Dermis microvascular lymphatic vessel endothelial cell (primary cell): ENCODE measurements at places on chromosomes 4 and X. TPM values are rescaled to one million over a fixed set of nuclear protein-coding genes. Genes with fewer than 3 reads are reported as not detected.

- no peak for DNase-seq
These were observed 10.9 kb upstream of the MAN2B2 start for GRCh38 chr4:6563935-6564645.

GRCh38 chr4:117550085-117550484 lies 464.7 kb upstream of the TRAM1L1 start:
- DNase-seq: no peak

- DNase-seq: no peak
These were observed at the start of gene ZFX for GRCh38 chrX:24149351-24150050. Gene ZFX (plus strand): TSS chrX:24149729. CDS start chrX:24172743, 23,014 bp downstream.

- DNase-seq: no peak
These were observed 2747.1 kb downstream of the PCDH7 start for GRCh38 chr4:33467291-33467690.

DNA sequence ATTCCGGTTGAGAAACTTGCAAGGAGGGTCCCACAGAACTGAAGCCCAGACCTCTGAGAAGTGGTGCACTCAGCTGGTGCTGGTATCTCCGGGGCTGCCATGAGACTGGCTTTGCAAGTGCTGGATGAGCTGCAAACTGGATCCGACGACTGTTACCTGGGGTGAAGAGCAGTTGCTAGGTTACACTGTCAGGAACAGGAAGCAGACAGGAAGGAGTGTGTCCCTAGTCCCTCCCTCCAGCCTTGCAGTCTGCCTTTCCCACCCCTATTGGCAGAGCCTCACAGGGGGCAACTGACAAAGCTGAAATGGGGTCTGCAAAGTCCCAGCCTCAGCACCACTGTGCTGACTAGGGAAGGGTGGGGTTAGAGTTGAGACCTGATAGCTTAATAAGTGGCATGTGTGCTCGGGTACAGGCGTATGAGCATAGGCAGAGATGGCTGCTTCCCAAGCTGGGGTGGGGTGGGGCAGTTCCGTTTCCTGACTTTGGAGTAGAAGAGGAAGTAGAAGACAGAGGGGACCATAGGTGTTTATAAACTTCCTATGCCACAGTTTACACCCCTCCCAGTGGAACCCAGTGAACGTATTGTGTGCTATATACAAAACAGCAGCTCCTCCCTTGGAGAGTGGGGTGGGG lies 18.0 kb downstream of the PPEF1 start:
- DNase-seq: peak; percentile 52

DNA sequence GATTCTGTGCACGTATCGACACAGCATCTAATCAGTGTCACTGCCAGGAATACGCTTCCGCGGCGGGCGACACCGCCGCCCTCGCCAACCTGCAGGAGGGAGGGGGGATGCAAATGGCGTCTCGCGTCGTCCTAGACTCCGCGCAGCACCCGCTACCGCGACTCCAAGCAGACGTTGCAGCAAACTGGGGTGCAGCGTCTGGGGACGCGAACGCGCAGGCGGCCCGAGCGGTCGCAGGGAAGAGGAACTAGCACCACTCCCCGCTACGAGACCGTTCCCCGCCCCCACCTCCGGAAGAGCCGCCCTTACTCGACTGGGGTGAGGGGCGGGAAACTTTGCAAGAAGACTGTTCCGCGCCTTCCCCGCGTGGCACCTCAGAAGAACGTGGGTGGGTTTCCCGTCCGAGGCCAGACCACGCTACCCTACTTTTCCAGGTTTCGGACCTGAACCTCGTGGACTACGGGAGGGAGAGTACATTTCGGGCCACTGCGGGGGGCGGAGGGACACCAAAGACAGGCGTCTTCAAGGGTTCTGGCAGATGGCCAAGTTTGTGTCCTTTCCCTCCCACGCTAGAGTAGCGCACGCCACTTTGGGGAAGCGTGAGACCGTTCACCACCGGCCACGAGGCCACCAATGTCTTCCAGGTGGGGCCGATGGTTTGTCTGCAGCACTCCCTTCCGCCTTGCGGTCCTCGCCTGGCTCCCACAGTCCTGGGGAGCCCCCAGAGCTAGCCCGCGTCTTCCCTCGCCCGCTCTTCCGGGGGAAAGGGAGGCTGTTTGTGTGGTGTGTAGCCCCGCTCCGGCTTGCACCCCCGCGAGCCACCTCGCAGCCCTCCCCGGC lies 78.0 kb upstream of the BCOR start:
- no peak for DNase-seq

- DNase-seq: no peak
These were observed 183.4 kb downstream of the CBR4 start for GRCh38 chr4:168826620-168827019.

GRCh38 chr4:37268319-37268718 lies 23.8 kb downstream of the NWD2 start:
- DNase-seq: no peak

GRCh38 chr4:675980-676870 lies 1.9 kb downstream of the MYL5 start:
- no peak for DNase-seq

DNA sequence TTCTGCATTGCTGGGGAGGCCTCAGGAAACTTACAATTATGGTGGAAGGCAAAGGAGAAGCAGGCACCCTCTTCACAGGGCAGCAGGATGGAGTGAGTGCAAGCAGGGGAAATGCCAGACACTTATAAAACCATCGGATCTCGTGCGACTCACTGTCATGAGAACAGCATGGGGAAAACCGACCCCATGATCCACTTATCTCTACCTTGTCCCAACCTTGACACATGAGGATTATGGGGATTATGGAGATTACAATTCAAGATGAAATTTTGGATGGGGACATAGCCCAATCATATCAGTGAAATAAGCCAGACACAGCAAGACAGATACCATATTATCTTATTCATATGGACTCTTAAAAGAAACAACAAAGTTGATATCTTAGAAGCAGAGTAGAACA lies 134.9 kb downstream of the C4orf33 start:
- DNase-seq: no peak

DNA sequence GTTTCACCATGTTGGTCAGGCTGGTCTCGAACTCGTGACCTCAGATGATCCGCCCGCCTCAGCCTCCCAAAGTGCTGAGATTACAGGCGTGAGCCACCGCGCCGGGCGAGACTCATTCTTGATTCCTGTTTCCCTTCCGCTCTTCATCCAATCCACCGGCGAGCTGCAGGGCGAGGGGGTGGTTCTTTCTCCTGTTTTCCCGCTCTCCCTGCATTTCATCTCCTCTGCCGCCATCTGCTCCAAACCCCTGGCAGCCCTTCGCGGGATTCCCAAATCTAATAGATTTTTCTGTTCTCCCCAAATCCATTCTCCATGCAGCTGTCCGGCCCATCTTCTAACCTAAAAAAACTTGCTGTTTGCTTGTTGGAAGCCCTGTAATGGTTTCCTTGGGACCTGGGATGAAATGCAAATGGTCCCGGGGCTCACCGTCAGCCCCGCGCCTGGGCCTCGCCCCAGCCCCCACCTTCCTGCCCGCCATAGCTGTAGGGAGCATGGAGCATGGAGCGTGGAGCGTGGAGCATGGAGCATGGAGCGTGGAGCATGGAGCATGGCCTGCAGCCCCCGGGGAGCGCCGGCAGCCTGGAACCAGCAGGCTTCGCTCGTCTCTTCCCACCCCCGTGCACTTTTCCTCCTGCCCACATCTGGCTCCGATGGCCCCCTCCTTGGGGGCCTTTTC lies 1.1 kb downstream of the ZFP42 start:
- DNase-seq: no peak

DNA sequence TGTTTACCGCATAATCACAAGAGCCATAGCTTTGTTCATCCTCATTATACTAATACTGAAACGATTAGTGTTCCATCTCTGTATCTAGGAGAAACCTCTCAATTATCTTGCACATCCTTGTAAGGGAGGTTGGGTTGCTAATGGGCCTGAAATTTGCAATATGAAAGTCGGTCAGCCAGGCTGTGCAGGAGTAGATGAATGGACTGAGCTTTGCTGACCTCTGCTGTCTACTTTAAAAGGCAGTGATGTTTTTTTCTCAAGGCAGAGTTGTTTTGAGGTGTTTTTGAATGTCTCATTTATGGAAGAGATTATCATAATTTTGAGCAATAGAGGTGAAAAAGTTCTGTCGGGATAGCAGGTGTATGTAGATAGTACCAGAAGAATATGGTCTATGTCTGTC lies 47.9 kb upstream of the LINC00632 start:
- DNase-seq: no peak

DNA sequence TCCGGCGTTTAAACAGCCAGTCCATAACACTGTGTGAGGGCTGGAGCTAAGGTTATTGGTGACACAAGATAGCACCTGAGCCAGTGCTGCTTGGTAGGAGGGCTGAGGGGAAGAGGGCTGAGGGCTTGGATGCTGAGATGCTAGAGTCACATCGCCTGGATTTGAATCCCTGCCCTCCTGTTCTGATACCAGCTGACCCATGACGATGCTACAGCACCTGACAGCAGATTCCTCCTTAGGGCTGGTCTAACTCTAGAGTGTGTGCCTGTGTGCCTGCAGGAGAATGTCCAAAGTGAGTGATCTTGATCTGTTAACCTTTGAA lies 102.5 kb downstream of the PTTG2 start:
- DNase-seq: no peak

- no peak for DNase-seq
These were observed 83.0 kb upstream of the CBR4 start for GRCh38 chr4:169092889-169093522.

DNA sequence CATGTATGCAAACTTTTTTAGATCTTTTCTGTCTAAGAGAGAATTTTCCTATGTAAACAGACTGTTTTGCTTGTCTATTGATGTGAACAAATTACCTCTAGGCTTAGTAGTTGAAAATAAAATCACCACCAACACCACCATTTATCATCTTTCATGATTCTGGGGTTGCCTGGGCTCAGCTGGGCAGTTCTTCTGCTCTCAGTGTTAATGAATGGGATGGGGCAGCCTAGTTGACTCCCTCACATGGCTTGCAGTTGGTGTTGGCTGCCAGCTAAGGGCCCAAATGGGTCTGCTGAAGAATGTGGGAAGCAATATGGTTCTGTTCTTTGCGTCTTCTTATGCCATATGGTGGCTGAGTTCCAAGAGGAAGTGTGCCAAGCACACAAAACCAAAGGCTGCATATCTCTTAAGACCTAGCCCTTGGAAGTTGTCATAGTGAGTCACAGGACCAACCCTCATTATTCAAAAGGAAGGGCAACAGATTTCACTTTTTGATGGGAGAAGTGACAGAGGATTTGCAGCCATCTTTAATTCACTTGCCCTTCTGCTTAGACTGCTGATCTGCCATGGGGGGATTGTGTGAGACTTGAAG lies 17.9 kb downstream of the REELD1 start:
- DNase-seq: no peak

DNA sequence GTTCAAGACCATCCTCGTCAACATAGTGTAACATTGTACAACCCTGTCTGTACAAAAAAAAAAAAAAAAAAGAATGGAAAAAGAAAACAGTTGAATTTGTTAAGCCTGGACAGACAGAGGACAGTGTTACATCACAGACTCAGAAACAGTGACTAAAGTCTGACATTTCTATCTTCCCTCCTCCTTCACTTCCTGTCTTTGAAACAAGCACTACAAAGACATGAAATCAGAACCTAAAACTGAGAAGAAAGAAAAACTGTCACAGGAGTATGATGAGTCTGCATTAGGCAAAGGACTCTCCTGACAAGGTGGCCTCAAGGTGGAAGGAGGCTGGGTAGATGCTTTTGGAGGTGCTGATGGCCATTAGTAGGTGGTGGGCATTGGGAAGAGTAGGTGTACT lies 126.7 kb downstream of the RBM47 start:
- DNase-seq: no peak

- DNase-seq: no peak
These were observed 235.9 kb upstream of the GIMD1 start for GRCh38 chr4:106604319-106605051.

SMIM10 gene
- 1.5 and 1.9 TPM in 2 replicates for total RNA-seq

S100P gene
- total RNA-seq: 0.13 TPM in 1 of 2 replicates, not detected in the other

FRG2 gene
- not detected in 2 replicates for total RNA-seq

FAT1 gene
- 0.90 and 2.3 TPM in 2 replicates for total RNA-seq

ABCG2 gene
- total RNA-seq: 11.6 and 13.6 TPM in 2 replicates

ZNF630 gene
- total RNA-seq: 1.3 TPM in 2 replicates

BEX1 gene
- total RNA-seq: not detected in 2 replicates

ESX1 gene
- total RNA-seq: under 0.01 and 0.13 TPM in 2 replicates

TRAM1L1 gene
- 0.51 TPM in 2 replicates for total RNA-seq
